OCI-M1 (cell line): ENCODE measurements at places on chromosomes 1 and 21.
A peak's percentile ranks its signal among the peaks of the same experiment; 100 is the strongest.

DNA sequence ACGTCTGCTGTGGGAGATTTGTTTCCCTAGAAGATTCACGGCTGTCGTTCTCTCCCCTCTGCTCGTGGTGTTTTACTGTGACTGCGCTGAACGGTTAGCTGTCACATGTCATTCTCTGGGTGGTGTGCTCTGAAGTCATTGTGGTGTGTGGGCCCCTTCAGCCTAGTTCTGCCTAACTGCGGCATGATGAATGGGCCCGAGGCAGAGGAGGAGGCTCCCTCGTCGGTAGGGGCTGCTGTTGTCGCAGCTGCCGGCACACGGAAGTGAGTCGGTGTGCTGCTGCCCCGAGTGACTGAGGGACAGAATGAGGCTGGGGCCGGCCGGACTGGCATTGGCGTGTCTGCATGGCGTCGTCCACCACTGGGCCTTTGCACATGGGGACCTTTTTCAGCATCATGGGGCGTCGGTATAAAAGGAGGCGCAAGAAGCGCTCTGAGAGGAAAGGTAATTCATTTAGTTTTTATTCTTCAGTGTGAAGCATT, 77.9 kb downstream of the ADARB1 start:
- peak; percentile 98 for DNase-seq

DNA sequence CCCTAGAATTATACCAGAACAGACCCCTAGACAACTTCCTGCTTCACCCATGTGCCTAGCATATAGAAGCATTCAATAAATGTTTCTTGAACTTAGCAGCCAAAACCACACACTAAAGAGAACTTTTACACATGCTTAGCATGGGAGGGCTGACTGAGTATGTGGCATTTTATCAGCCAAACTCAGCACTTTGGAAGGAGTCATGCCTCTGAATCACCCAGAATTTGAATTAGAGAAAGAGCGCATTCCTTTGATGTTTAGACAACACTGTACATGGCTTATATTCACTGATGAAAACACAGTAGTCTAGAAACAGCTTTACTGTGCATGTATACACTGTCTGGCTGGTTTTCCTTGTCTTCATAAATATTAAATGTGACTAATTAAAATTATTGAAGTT, 26.1 kb downstream of the SPAG17 start:
- no peak for DNase-seq

GRCh38 chr1:59831529-59831928, 16.8 kb downstream of the HOOK1 start:
- DNase-seq: no peak

DNA sequence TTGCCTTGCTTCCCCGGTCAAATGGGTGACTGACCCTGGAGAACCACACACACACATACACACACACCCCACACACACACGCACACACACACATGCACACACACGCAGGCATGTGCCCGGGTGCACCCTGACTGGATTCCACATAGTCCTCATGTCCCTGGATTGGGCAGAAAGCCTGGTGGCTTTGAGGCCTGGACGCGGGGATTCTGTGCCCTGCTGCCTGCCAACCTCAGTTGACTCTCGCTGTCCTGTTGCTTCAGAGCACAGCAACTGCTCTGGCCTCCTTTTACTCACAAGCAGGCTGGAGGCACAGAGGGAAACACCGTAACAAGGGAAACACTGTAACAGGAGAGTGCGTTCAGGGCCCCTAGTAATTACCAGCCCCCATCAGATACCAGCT, 6.4 kb downstream of the RORC start:
- DNase-seq: no peak

- peak; percentile 79 for DNase-seq
Observed at GRCh38 chr21:33380483-33380998, 22.7 kb upstream of the IFNGR2 start.

GRCh38 chr1:211648980-211649934, 26.2 kb downstream of the NEK2 start:
- peak; percentile 63 for DNase-seq

DNA sequence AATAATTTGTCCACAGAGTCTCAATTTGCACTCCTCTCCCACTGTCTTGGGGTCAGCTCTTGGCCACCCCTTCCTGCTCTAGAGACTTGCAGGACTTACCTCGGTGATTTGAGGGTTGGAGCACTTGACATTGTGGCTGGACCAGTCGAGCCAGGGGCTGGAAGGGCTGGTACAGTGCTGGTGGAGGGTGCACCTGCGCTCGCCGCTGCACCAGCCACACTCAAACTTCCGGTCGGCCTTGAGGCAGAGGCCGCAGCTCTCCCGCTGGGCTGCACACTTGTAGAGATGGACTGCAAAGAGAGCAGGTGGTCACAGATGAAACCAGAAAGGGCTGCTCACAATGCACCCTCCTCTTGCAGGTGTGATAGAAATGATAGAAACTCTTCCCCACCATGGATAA, 165.0 kb downstream of the PLXNA2 start:
- no peak for DNase-seq

DNA sequence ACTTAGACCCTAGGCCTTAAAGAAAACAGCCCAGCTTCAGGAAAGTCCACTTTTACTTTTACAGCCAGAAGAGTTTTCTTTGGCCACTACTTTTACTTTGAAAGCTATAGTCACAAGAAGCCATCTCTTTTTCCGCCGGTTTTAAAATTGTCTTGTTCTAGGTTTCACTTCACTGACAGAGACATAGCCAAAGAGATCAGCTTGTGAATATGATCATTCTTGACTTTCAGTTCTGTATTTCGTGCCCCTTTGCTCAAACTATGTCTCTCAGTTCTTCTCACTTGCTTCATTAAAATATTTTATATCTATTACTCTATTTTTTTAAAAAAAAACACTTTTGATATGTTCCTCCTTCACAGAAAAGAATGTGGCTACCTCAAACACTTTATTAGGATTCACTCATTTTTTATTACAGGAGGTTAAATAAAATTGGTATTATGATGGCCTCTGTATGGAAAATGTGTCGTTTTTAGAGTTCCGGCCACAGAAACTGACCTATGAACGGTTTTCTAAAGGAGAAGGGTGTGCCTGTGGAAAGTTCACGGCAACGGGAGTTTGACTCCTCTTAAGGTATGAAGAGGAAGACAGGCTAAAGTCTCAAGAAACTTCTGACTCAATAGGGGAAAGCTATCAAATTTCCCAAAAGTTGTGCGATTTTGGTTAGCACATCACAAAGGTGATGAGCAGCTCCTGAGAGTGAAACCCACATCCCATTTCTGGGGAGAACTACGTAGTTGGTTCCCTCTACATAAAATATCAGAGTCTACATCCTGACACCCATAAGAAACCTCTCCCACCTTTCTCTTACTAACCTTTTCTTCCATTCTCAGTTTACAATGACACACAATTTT, 1.2 kb downstream of the MCOLN2 start:
- DNase-seq: no peak

GRCh38 chr1:164240081-164240480, 318.9 kb upstream of the PBX1 start:
- DNase-seq: peak; percentile 23

- DNase-seq: peak; percentile 57
Observed at GRCh38 chr1:180571060-180571831, 12.5 kb downstream of the OVAAL start.

- no peak for DNase-seq
Observed at GRCh38 chr1:101175466-101175865, 61.4 kb upstream of the S1PR1 start.

DNA sequence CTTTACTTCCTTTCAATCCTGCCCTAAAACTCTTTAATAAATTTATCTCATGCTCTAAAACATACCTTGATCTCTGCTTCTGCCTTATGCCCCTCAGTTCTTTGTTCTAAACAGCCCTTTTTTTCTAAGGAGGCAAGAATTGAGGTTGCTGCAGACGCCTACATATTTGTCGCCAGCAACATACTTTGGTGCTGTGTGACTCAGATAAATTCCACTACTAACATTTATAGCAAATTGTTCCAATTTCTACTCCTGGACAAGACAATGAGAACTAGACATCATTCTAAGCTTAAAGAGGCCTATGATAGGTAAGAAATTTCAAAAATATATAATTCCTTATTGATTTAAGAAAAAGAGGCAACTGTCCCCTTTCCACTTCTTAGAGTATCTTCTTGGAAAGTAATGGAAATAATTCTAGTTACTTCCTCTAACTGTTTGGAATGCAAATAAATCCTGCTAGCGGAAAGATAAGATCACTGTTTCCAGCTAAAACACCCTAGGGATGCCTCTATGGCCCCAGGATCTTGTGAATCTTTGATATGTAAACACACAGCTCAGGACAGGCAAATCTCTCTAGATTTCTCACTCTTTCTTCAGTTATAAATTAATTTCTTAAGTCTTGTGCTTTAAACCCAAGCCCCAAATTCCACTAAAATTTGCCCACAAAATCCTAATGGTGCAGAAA, 869.1 kb downstream of the KCNT2 start:
- no peak for DNase-seq

- no peak for DNase-seq
Observed at GRCh38 chr1:84884671-84885389, 8.2 kb downstream of the LPAR3 start.

- DNase-seq: no peak
Observed at GRCh38 chr1:60068393-60069045, 5.1 kb downstream of the C1orf87 start.

GRCh38 chr1:17155257-17155920, 36.1 kb upstream of the PADI2 start:
- DNase-seq: no peak

DNA sequence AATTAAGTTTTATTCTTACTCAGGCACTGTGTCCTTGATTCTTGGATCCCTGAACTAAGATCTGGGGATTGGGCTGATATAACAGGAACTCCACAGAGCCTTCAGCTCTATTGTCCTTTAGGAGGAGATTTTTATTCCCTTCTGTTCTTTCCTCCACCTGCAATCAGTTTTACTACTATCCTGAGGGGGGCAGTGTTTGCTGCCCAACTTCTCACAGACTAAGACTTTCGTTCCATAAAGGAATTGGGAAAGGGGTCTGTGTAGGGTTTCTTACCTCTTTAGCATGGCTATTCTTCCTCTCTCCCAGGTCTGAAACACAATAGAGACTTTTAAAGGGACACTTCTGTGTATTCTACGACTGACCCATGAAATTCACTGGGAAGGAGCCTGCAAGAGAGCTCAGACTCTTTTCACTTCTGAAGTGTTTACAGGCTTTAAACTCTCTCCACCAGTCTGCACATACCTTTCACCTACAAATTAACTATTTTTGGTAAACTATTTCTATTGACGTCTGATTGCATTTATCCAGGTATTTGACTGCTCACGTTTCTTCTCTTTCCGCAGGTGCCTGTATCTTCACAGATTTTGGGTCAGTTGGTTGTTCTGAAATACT, 103.3 kb upstream of the DEPDC1 start:
- peak; percentile 46 for DNase-seq

- DNase-seq: peak; percentile 20
Observed at GRCh38 chr1:91057784-91058183, 35.9 kb upstream of the ZNF644 start.
